ENCODE measurements at places on chromosomes 4 and X.
A peak's percentile ranks its signal among the peaks of the same experiment; 100 is the strongest.

DNA sequence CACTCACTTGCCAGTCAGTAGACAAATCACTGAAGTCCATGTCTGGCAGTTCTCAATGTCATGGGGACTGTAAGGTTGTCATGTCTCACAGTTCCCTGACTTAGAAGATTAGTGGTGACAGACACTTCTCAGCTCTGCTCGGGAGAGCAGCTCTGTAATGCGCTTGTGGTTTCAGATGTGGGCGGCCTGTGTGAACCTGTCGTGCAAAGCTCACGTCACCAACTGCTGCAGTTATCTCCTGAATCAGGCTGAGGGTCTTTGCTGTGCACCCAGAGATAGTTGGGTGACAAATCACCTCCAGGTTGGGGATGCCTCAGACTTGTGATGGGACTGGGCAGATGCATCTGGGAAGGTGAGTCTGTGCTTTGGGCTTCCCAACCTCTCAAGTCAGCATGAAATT lies at the start of gene IL9R:
Gene IL9R, plus strand, starts transcription at position 261 of the 400 bp plus-strand sequence. Its CDS starts 64 bp downstream, at position 325.
- no peak for DNase-seq

- DNase-seq: no peak
Observed at GRCh38 chr4:159290321-159291030, 187.6 kb downstream of the RAPGEF2 start.

DNA sequence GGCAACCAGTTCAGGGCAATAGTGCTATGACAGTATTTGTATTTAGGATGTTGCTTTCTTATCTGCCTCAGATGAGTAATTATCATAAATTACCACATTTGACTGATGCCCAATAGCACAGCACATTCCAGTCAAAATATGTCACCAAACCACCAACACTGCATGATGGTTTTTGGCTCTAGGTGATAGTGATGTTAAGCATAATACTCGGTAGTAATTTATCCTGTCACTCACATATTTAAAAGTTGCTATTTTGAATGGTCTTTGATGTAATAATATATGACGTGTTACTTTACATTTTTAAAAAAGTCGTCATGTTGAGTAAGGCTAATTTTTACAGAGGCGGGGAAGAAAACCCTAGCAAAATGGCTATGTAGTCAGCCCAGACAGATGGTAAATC lies 42.5 kb downstream of the UNC5C start:
- DNase-seq: no peak

DNA sequence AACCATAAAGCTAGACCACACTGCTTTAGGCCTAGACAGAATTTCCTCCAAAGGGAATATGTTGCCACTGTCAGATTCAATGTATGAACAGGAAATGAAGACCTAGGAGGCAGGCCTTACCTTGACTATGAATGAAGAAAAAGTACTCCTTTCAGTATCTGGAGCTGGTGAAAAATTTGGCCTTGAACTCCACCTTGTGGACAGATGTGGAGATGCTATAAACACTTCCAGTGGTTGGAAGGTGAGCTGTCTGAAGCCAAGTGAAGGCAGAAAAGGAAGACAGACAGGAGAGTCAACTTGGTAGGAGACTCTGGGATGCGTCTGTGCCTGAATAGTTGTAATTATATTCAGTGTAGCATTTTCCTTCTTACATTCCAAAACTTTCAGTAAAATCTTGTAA lies 17.2 kb downstream of the SPIN3 start:
- DNase-seq: no peak

GRCh38 chrX:17769701-17770269 lies 32.5 kb downstream of the SCML1 start:
- no peak for DNase-seq

DNA sequence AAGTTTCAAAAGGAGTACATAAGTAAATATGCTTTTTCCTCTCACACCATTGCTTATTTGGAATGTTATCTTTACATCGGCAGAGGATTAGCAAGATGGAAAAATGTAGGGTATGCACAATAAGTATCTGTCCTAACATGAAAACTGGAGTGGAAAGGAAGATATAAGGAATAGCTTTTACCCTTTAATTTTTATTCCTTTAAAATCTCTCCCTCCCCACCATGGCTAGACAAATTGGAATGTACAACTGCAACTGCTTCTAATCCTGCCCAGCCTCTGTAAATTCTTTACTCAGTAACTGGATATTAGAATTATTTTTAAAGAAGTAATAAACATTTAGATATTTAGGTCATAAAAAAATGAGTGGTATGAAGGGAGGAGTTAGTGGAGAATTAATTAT lies 171.5 kb downstream of the PCDH18 start:
- no peak for DNase-seq

GRCh38 chrX:43909141-43909540 lies 26.9 kb upstream of the MAOB start:
- DNase-seq: no peak

DNA sequence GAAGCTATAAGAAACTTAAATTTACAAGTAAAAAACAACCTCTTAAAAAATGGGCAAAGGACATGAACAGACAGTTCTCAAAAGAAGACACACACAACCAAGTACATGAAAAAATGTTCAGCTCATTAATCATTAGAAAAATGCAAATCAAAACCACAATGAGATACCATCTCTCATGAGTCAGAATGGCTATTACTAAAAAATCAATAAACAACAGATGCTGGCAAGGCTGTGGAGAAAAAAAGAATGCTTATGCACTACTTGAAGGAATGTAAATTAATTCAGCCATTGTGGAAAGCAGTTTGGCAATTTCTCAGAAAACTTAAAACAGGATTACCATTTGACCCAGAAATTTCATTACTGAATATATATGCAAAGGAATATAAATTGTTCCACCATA lies 666.3 kb upstream of the GRIA3 start:
- no peak for DNase-seq

- peak; percentile 36 for DNase-seq
Observed at GRCh38 chr4:37628977-37629609, 57.1 kb downstream of the RELL1 start.

- no peak for DNase-seq
Observed at GRCh38 chrX:153772316-153773217, 8.3 kb upstream of the SRPK3 start.

DNA sequence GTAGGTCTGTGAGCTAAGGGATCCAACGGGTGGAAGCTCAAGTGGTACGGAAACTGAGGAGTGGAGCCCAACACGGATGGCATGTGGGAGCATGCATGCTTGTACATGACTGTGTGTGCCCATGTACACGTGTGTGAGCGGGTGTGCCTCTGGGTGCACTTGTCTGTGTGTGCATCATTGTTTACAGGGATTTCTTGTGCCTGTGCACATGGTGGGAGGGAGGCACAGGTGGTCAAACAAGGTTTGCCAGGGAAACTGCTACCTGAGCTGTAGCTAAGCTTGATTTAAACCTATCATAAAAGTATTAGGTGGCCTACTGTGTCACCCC lies 122.5 kb upstream of the MAMLD1 start:
- DNase-seq: no peak

GRCh38 chrX:80432863-80433262 lies 12.6 kb downstream of the TENT5D start:
- DNase-seq: no peak

GRCh38 chr4:53507058-53507457 lies 84.2 kb downstream of the LNX1 start:
- DNase-seq: no peak

DNA sequence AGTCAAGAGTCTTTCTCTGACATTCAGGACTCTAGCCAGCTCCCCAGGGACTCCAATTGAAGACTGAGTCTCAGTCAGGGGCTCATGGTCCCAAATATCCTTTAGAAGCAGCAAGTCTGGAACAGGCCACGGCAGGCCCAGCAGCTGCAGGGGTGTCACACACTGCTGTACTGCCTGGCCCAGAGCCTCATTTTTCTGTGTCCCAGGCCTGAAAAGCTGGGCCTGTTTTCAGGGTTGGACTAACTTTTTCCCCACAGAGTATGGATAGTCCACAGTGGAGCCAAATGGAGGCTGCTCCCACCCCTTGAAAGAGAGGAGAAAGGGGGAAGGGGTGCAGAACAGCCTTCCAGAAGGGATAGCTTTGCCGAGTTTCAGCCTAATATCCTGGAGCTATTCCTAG lies 146.8 kb upstream of the NALF2 start:
- DNase-seq: no peak

GRCh38 chr4:140346136-140346535 lies 27.3 kb upstream of the SCOC start:
- DNase-seq: no peak

Data from HFF-Myc (cell line).